ENCODE measurements at places on chromosomes 2 and 18. TPM values are rescaled to one million over a fixed set of nuclear protein-coding genes. Genes with fewer than 3 reads are reported as not detected.

The CNTNAP5 gene
- not detected for total RNA-seq

The SKOR2 gene
- not detected for total RNA-seq

The SP9 gene
- total RNA-seq = not detected

The ZNF396 gene
- 0.51 TPM for total RNA-seq

The REEP1 gene
- total RNA-seq = 13.4 TPM

The SPATA3 gene
- total RNA-seq = not detected

The C18orf54 gene
- total RNA-seq = 9.4 TPM

The CPLX4 gene
- total RNA-seq = not detected

The CCBE1 gene
- 0.14 TPM for total RNA-seq

The PPP1R1C gene
- total RNA-seq = 0.51 TPM

The GPR45 gene
- not detected for total RNA-seq

The NPHP1 gene
- 2.9 TPM for total RNA-seq

The PELI1 gene
- total RNA-seq = 53.0 TPM

The APOB gene
- 0.09 TPM for total RNA-seq
